T-helper 1 cell (primary cell): ENCODE measurements at places on chromosomes 11 and 22.
A peak's percentile ranks its signal among the peaks of the same experiment; 100 is the strongest.

GRCh38 chr11:34558211-34558610 is 44.6 kb upstream of the ELF5 start:
- no peak for DNase-seq

GRCh38 chr22:27571463-27572277 is 229.9 kb downstream of the MN1 start:
- DNase-seq, result no peak

DNA sequence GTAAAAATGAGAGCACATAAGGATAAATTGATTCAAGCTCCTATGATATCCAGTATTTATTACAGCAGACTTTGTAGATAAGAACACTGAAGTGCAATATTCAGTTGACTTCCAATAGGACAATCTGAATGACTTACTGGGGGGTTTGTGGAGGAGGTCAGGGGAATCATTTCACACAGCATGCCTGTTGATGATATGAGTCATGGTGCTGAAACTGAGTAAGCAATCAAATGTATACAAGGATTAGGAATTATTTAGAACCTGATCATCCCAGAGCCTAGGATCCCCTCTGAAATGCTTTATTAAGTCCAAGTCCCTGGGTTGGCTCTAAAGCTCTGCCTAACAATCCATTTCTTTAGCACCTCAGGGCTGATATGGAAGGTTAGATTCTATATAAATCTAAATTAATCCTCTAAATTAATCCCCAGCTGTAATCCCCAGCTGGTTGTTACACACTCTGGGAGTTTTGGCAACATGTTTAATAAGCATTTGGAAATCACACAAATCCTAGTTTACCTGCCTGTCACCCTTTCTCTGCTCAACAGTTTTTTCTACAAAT is 326.4 kb downstream of the GUCY1A2 start:
- no peak for DNase-seq

DNA sequence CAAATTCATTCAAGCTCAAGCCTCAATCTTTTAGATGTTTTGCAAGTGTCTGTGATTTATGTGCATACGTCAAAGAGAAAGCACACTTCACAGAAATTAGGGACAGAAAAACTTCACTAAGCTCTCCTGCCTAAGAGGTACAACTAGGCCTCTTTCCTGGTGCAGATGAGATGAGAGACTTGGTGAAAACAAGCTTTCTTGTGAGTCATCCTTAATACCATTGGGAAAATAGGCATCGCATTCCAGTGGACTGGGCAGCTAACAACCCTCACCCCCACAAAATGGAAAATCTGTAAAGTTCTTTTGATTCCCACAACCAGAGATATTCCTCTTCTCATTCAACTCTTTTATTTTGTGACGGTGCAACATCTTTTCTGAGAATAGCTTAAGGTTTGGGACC is 1110.4 kb upstream of the CCDC90B start:
- DNase-seq, result no peak

- no peak for DNase-seq
Measured at GRCh38 chr22:36285017-36285416, 32.1 kb downstream of the APOL1 start.

DNA sequence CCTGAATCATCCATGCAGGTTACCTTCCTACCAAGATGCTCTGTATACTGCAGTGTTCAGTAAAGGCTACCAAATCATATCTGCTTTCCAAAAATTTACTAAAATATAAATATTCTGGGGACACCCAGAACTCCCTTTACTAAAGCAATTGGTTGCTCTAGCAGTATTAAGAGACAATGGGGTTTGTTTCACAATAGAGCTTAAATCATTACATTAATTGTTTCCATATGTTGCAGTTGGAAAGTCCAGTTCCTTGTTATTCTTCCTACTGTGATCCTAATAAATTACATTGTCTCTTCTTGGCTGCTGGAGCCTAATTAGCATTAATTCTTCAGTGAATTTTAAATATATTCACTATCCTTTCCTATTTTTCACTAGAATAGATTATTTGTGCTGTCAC is 316.0 kb upstream of the MTNR1B start:
- DNase-seq, result no peak

DNA sequence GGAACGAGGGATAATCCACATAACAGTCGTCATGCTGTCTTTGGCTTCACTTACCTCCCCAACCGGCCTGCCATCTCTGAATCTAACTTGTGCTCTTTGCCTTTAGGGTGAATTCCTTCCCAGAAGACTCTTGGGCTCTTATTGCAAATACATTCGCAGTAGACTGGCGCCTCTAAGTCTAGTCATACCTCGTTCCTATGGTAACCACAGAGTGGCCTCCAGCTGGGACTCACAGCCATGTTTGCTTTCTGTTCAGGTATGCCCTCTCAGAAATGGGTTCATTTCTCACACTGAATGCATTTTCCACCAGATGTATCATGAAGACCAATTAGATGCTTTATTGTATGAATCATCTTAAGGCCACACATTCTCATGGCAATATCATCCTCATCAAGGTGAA is 112.7 kb downstream of the FAR1 start:
- DNase-seq, result no peak

GRCh38 chr11:10303558-10304363 is 1.1 kb upstream of the ADM start:
- DNase-seq, result peak; percentile 10

DNA sequence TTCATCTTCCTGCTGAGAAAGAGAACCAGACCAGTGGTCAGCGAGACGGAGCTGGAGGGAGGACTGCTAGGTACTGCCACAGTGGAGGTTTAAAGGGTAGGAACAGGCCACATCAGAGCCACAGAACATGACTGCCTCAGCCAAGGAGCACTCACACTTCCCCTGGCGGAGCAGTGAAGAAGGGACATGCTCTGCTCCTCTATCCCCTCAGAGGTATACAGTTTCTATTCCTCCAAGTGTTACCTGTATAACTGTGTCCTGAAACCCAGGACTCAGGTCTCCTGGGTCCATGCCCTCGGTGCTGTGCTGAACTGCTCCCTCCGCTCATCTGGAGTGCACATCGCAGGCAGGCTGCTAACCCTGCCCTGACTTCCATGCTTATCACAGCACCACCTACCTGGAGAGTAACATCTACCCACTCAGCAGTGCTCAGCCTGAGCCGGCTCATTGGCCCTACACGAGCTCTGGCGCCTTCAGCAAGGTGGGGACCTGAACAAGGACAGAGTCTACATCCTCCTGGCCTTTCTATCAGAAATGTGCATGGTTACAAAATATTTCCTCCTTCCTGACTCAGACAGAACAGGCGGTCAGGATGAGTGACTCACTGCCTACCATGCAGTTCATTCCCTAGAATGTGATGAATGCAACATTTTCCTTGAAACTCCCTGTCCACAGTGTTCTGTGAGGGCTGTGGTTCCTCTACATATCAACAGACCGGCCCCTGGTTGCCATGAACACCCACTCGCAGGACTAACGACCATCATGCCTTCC is 52.9 kb downstream of the C11orf58 start:
- DNase-seq, result no peak

DNA sequence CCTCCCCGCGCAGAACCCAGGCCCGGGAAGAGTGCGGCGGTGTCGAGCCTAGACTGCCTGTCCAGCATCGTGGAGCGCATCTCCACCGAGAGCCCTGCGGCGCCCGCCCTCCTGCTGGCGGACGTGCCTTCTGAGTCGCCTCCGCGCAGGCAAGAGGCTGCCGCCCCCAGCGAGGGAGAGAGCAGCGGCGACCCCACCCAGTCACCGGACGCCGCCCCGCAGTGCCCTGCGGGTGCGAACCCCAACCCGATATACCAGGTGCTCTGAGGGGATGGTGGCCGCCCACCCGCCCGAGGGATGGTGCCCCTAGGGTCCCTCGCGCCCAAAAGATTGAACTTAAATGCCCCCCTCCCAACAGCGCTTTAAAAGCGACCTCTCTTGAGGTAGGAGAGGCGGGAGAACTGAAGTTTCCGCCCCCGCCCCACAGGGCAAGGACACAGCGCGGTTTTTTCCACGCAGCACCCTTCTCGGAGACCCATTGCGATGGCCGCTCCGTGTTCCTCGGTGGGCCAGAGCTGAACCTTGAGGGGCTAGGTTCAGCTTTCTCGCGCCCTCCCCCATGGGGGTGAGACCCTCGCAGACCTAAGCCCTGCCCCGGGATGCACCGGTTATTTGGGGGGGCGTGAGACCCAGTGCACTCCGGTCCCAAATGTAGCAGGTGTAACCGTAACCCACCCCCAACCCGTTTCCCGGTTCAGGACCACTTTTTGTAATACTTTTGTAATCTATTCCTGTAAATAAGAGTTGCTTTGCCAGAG is 2.0 kb downstream of the MYOD1 start:
- no peak for DNase-seq

- no peak for DNase-seq
Measured at GRCh38 chr11:35151241-35151640, 12.3 kb downstream of the CD44 start.

- DNase-seq, result no peak
Measured at GRCh38 chr11:12288931-12289666, 88.3 kb upstream of the PARVA start.

- no peak for DNase-seq
Measured at GRCh38 chr11:114296605-114297372, 590 bp downstream of the NNMT start.

DNA sequence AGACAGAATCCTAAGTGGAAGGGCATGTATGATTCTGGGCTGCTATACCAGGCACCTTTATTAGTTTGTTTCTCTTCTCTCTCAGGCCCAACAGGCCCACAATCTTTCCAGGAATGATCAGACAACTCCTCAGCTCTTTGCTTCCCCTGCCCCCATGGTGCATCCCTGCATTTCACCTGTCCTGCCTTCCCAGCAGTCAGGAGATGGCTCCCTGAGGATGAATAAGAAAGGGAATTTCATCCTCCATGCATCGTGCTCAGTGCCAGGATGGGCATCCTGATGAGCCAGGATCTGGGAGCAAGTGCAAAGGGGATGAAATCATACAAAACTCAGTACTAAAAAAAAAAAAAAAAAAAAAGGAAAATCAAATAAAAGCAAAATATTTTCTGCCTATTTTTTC is 18.6 kb upstream of the NTM start:
- DNase-seq, result no peak

GRCh38 chr11:35622070-35622469 is 3.8 kb downstream of the FJX1 start:
- DNase-seq, result no peak

- no peak for DNase-seq
Measured at GRCh38 chr22:43432883-43433415, 21.1 kb downstream of the MPPED1 start.

DNA sequence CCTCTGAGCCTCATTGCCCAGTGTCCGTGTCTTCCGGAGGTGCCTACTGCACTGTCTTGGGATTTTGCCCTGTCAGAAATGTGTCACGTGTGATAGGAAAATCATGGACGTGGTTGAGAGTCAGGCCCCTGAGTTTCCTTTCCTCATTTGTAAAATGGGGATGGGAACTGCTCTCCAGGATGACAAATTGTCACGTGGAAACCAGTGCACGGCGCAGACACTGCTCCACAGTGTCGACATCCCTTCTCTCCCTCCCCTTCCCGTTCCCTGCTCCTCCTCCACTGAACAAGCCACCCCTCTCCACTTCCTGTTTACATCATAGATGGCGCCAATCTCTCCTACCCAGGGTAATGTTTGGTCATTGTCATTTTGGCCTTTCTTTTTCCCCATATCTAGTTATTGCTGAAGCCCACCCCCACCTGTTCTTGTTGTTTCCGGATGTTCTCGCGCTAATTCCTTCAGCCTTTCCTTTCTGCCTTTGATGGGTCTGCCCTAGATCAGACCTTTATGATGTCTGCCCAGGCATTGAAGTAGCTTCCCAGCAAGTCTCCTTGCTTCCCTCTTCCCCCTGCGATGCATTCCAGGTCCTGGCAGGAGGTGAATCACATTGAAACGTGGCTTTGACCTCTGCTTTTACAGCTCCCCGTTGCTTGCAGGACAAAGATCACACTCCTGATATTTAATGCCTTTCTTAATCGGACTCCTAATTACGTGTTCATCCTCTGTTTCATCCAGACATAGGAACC is 91.8 kb downstream of the TBC1D22A start:
- no peak for DNase-seq

- DNase-seq, result no peak
Measured at GRCh38 chr11:119340335-119341221, at the start of gene C1QTNF5. Gene C1QTNF5, minus strand, starts transcription at chr11:119340883. Its CDS starts 486 bp downstream, at chr11:119340397.

GRCh38 chr11:59289356-59290181 is 69.1 kb upstream of the OR5AN1 start:
- DNase-seq, result no peak

DNA sequence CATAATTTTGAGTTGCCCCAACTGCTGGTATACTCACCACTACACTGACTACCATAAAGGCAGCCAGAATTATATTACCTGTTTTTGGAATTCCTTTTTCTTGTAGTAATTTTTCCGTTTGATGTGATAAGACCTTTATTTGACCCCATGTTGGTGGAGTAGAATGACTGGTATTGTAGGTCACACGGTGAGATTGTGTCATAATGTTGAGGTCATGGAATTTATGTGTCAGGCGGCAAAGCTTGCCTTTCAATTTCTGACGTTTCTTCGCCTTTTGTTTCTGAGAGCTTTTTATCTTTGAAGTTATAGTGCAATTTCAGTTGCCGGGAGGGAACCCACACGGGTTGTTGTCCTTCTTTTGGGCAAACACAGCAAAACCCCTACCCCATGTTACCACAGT is 13.0 kb downstream of the OR52K1 start:
- no peak for DNase-seq

GRCh38 chr22:37397226-37397625 is 30.1 kb downstream of the ELFN2 start:
- DNase-seq, result no peak

DNA sequence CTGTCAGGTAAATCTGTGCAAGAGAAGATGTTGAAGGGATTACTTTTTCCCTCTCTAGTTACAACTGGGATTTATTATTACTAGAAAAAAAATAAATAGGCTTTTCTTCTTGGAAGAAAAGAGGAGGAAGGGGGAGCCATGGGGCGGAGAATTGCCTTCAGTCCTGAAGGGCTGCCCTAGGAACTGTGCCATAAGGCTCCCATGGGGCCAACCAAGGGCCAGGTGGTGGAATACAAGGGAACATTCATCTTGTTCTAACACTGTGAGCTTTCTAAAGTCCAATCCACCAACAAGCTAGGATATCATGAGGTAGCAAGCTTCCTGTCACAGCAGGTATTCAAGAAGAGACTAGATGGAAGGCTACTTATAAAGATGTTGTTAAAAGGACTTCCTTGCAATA is 24.8 kb upstream of the NRIP3 start:
- no peak for DNase-seq

DNA sequence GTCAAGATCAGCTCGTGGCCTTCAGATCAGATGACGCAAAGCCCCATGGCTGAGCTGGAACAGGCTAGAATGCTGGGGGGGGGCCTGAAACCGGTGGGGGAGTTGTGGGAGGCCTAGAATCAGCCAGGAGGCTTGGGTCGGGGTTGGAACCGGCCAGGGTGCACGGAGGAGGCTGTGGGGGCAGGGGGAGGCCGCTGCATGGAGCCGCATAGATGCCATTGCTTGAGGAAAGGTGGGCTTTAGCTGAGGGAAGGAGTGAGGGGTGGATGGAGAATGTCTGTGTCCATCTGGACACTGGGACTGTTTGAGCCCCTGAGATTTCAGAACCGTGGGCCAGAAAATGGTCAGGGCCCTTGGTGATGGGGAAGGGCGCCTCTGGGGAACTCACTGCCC is 25.2 kb downstream of the CDPF1 start:
- DNase-seq, result no peak

DNA sequence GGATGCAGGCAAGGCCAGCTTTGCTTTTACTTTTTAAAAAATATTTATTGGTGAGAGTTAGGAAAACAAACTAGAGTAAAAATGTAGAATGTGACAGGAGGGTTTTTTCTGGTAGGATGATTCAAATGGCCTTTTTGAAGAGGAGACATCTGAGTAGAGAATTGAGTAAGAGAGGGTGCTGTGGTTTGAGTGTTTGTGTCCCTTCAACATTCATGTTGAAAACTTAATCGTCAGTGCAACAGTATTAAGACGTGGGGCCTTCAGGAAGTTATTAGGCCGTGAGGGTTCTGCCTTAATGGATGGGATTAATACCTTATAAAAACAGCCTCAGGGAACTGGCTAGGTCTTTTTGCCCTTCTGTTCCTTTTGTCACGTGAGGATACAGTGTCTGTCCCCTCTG is 288.8 kb upstream of the C11orf87 start:
- DNase-seq, result no peak
